ENCODE measurements at places on chromosomes 11 and 22. TPM values are rescaled to one million over a fixed set of nuclear protein-coding genes. Genes with fewer than 3 reads are reported as not detected.
A peak's percentile ranks its signal among the peaks of the same experiment; 100 is the strongest.

SLC29A2 gene
- 56.4 TPM for total RNA-seq

KREMEN1 gene
- total RNA-seq, result not detected

FJX1 gene
- total RNA-seq, result 1.2 TPM

GLYATL2 gene
- total RNA-seq, result not detected

DNA sequence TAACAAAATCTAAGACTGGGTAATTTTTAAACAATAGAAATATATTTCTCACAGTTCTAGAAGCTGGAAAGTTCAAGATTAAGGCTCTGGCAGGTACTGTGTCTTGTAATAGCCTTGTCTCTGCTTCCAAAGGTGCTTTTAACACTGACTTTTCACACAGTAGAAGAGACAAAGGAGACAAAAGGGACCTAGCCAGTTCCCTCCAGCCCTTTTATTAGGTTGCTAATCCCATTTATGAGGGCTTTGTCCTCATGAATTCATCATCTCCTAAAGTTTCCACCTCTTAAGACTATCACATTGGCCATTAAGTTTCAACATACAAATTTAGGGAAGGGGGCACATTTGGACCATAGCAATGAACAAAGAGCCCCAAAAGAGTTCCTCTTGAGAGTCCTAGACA lies 40.7 kb downstream of the FAM181B start:
- DNase-seq, result no peak

DNA sequence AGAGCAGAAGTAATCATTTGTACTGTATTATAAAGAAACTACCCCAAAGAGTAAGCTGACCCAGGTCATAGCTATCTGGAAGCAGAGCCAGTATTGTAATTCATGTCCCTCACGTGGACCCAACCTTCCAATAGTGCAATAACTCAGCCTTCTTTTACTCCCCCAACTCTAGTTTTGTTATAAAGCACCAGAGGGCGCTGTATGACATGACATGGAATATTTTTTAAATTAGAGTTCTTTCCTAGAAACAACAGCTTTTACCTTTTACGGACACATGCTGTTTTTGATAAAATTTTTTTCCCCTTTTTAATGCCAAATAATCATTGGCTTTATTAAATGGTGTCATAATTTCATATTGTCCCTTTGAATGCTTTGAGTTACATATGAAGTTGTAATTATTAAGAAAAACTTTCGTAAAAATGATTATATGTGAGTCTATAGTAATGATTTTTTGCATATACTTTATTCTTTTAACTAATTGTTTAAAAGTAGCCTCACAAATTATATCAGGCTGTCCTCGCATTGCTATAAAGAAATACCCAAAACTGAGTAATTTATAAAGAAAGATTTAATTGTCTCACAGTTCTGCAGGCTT lies 76.9 kb downstream of the DKK3 start:
- DNase-seq, result peak; percentile 38

DNA sequence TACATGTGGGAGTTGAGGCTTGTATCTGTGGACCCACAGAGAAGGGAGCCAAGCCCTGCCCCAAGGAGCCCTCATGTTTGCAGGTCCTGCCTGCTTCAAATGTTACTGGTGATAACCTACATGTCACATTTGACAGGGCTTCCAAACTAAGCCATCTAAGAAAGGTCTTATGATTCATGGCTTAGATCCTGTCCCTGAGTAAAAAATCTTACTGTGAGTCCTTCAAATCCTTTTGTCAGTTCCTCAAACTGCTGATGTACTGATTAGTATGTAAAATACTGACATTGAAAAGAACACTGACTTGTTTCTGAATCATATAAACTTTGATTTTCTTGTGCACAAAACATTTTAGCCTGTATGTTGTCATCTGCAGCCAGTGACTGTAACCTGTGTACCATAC lies 1.0 kb upstream of the PANX1 start:
- peak; percentile 14 for DNase-seq

GRCh38 chr11:79492008-79492407 lies 51.2 kb upstream of the TENM4 start:
- no peak for DNase-seq

DNA sequence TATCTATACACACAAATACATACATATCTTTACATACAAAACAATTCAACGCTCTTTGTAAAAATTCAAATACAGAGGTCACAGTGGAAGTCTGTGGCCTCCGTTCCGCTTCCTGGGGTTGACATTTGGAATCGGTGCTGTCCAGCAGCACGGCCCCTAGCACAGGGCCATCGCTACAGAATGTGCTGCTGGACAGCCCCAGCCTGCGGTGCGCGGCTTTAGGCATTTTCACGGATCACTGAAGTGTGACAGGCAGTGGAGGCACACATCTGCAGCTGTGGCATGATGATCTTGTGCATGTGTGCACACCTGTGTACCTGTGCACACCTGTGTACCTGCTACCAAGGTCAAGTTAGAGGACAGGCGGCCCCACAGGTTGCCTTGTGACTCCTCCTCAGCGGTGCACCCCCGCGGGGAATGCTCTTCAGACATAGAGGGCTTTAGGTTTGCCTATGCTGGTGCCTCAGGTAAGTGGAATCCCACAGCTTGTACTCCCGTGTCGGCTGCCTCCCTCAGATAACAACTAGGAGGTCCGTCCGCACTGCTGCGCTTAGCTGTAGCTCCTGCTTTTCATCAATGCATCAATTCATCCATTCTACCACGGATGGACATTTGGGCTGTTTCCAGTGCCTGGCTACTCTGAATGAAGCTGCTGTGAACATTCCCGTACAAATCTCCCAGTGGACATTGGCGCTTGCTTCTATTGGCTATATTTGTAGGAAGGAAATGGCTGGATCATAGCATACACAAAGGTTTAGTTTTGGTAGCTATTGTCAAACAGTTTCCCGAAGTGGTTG lies 29.9 kb downstream of the GAL start:
- DNase-seq, result no peak

DNA sequence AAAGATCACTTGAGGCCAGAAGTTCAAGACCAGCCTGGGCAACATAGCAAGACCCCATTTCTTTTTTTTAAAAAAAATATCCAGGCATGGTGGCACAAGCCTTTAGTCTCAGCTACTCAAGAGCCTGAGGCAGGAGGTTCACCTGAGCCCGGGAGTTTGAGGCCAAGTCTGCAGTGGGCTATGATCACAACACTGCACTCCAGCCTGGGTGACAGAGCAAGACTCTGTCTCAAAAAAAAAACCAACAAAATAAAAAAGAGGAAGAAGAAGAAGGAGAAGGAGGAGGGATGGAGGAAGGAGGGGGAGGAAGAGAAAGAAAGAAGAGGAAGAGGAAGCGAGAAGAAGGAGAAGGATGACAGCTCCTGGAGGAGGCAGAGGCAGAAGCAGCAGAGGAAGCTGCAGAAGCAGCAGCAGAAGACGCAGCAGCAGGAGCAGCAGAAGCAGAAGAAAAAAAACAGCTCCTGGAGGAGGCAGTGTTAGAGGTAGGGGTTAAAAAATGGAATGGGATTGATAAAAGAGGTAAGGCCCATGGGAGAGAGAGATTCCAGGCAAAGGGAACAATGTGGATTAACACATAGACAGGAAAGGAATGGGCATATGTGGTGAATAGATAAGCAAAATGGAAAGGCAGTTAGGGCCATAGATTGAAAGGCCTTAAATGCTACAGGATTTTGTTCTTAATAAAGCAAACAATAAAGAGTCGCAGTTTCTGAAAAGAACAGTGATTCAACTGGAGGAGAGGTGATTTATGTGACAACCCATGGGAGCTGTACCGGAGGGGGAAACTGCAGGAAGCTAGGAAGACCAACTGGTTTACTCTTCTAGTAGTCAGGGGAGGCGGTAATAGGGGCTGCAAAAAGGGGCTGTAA lies 10.9 kb downstream of the PRCP start:
- DNase-seq, result peak; percentile 37

- no peak for DNase-seq
These were observed 13.6 kb downstream of the C2CD3 start for GRCh38 chr11:74157169-74157568.

DNA sequence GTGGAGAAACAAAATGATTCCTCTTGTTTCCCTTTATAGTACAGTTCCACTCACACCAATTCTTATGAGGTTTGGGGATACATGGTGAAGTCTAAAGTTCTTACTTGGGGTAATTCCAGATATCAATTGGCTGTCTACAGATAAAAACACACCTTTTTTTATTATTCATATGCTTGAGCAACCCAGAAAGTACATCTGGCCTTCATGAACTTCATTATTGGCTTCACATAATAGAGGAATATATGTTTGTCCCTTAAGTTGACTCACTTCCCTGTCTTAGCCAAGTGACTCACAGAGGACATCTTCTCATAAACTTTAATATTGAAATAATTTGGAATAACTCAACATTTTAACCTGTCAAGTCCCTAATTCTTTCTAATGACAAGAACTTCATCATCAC lies 36.3 kb upstream of the SOX6 start:
- no peak for DNase-seq

DNA sequence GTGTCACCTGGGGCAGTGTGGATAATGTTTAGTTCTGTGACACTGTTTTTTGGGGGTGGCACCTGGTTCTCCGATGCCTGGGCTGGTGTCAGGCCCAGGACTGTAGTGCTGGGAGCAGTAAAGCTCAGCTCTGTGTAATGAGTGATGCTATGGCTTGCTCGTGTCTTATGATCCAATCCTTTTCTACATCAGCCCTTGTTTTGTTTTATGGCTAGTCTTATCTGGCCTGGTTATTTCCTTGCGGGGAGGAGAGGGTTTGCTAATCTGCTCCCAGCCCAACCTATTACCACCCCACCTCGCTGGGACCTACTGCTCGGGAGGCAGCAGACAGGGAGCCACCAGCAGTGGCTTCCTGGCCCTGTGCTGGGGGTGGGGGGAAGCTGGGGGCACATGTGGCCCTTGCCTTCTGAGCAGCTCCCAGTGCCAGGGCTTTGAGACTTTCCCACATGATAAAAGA lies 35.0 kb upstream of the TPBGL start:
- DNase-seq, result no peak

GRCh38 chr11:11722861-11723260 lies 101.1 kb upstream of the GALNT18 start:
- no peak for DNase-seq

- peak; percentile 44 for DNase-seq
These were observed 25.5 kb downstream of the PTPRJ start for GRCh38 chr11:48005831-48006270.

Measured in OCI-LY7 (cell line).